ENCODE measurements at places on chromosomes 4 and X.

- DNase-seq: peak; percentile 5
Observed at GRCh38 chrX:109952985-109953905, 49.7 kb upstream of the TMEM164 start.

GRCh38 chrX:37678574-37678973, 7.0 kb upstream of the XK start:
- no peak for DNase-seq

DNA sequence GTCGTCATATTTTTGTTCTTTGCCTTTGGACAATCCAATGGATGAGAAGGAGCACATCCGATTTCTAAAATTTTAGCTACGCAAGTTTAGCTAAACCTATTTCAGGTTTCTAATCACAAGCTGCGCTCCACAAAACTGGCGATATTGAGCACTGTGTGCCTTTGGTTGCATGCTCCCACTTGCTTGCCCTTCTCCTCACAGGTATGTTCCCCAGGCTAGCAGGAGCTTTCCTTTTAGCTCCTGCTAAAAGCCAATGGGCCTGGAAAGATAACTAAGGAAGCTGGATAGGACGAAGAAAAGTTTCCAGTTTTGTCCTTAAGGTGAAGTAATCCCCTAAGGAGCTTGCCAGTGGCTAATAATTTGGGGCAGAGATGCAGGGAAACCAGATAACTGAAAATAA, 975.2 kb downstream of the FSTL5 start:
- no peak for DNase-seq

DNA sequence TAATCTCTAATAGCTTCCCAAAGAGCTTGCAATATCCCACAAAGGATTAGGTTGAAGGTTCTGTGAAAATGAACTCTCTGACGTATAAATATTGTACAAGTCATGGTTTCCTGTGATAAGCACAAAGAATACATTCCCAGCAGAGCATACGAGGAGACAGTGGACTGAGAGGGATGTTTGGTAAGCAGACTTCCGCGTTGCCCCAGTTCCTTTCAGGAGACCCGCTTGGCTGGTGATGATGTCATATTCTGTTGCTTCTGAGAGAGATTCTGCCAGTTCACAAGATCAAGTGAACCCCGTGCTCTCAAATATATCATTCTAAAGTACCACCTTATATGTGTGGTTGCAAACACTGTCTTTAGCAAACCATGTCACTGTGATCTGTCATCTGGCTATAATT, 323.9 kb upstream of the CASK start:
- DNase-seq: no peak

GRCh38 chr4:15400981-15401671, 26.7 kb upstream of the C1QTNF7 start:
- no peak for DNase-seq

DNA sequence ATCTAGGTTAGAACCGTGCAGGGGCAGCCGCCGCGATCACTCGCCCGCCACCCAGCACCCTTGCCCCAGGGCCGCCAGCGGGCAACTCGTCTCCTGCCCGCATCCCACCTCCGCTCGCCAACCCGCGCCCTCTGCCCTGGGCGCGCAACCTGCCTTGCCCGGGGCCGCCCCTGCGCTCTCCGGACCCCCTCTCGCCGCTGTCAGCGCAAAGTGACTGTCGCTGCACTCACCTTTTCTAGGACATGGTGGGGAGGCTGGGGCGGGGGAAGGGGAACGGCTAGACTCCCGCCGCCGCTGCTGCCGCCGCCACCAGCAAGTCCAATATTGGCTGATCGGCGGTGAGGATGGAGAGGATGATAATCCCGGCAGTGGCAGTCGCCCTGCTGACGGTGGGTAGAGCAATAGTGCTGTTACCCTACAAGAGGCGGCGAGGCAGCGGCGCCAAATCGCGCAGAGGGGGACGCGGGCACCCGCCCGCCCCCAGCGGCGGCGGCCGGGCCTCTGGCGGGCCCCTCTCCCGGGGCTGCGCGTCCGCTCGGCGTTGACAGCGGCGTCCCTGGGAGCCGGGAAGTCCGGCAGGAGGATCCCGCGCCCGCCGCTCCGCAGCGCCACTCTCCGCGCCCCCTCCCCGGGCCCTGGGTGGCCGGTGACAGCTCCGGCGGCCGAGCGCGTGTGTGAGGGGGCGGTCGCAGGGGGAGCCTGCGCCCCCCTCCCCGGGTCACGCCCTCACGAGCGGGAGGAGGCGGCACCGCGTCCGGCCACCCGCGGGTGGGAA, 2.3 kb upstream of the NR3C2 start:
- DNase-seq: peak; percentile 7

- no peak for DNase-seq
Observed at GRCh38 chr4:147307896-147308674, 172.8 kb upstream of the EDNRA start.

GRCh38 chr4:152864361-152864760, 71.8 kb upstream of the FHDC1 start:
- DNase-seq: no peak

DNA sequence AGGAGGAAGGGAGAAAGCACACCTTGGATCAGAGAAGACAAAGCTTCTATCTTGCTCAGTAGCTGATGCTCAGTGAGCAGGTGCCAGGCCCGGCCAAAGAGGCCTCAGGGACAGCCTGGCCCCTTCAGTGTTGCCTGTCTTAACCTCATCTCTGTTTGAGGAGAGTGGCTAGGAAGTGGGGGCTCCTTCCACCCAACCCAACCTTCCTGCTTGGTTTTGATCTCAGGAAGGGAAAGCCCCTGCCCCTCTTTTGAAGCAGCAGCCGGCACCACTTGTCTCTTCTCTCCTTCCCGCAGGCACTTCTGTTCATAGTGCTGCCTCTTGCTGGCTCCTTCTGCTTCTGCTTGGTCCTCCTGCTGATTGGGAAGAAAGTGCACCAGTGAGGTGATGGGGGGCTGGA, 2.4 kb upstream of the AFF2 start:
- no peak for DNase-seq

GRCh38 chr4:77911842-77912450, 49.3 kb downstream of the MRPL1 start:
- DNase-seq: no peak

- no peak for DNase-seq
Observed at GRCh38 chr4:54274795-54275665, 45.9 kb downstream of the PDGFRA start.

DNA sequence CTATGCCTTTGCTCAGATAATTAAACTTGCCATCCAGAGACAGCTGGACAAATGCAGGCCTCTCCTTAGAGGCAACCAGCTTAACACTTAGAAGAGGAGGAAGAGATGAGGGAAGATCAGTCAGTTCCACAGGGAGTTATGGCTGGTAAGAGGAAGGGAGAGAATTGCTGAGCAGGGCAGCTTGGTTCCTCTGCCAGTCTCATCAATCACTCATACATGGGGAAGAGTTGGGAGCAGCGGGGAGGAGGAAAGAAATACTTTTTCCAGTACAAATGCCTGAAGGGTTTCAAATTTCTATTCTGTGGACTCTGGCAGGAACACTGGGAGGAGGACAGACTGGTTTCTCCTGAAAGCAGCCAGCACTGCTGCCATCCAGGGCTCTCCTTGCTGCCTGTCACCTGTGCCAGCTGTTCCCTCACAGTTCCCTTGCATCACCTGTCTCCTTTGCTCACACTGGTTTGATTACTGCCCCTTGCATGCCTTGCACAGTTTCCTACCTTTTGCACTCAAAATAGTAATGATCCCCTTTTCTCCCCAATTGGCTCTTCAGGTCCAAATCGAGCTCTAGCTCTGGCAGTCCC, 59.5 kb downstream of the PGRMC2 start:
- no peak for DNase-seq
